AG20443 (cell line): ENCODE measurements at places on chromosomes 13 and 19.

DNA sequence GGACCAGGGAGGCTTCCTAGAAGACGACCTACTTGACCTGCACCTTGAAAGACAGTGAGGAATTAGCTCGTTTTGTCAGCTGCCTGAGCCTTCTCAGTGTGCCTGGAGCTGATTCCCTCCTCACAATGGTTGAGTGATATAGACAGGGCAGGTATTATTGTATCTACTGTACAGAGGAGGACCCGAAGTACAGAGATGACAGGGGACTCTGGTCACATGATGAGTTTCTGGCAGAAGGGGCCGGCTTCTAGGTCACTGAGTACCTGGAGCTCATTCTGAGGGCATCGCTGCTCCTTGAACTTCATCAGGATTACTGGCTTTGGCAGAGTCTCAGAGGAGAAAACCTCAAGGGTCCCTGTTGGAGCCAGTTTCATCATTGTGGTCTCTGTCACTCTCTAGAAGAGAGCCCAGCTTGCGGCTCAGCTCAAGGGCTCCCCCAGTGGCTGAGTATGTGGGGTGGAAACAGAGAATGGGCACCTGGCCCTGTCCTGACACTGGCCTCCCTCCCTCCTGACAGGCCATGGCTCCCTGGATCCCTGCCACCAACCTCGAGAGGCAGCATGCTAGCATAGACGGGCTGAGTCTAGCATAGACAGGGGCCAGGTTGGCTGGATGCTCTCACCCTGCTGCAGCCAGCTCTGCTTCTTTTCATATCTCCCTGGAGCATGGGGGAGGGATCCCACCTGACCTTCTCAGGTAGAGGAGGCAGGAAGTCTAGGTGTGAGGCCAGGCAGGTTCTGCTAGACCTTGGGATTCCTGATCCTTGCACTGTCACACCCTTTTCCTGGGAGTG, 38.7 kb downstream of the NFIX start:
- peak; percentile 79 for DNase-seq

DNA sequence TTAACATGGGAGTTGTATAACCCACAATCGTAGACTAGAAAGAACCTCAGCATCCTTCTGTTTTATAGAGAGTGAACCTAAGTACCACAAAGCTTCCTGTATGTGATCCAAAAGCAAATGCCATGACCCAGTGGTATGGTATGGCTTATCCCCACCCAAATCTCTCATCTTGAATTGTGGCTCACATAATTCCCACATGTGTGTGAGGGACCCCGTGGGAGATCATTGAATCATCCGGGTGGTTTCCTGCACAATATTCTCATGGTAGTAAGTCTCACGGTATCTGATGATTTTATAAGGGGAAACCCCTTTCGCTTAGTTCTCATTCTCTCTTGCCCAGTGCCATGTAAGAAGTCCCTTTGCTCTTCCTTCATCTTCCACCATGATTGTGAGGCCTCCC, 587.9 kb downstream of the LMO7 start:
- no peak for DNase-seq

GRCh38 chr13:67143544-67144115, 86.5 kb downstream of the PCDH9 start:
- DNase-seq: no peak

GRCh38 chr13:28468023-28468915, 26.7 kb downstream of the FLT1 start:
- DNase-seq: no peak

GRCh38 chr13:42211704-42212464, 60.1 kb upstream of the AKAP11 start:
- DNase-seq: no peak

DNA sequence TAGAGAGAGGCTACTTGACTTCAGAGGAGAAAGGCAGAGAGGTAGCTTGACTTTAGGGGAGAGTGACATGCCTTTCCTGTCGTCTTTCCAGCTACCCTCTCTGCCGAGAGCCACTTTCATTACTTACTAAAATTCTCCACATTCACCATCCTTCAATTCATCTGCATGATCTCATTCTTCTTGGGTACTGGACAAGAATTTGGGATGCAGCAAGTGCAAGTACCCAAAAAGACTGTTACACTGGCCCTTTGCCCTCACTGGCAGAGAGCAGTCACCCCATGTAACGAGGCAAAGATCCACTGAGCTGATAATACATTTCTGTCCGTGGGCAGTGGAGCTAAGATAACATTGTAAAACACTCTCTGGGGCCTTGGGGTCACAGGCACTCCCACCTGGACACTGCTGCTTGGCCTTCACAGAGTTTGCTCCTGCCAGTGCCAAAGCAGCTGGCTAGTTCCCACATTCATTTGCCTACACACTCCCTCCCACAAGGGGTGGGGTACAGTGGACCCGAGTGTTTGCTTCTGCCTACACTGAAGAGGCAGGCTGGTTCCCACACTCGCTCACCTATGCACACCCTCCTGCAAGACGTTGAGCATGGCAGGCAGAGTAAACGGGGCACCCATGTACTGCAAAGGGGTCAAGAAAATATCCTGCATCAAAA, 1276.9 kb upstream of the PCDH9 start:
- no peak for DNase-seq

GRCh38 chr13:94849254-94849653, 136.9 kb upstream of the SOX21 start:
- no peak for DNase-seq

DNA sequence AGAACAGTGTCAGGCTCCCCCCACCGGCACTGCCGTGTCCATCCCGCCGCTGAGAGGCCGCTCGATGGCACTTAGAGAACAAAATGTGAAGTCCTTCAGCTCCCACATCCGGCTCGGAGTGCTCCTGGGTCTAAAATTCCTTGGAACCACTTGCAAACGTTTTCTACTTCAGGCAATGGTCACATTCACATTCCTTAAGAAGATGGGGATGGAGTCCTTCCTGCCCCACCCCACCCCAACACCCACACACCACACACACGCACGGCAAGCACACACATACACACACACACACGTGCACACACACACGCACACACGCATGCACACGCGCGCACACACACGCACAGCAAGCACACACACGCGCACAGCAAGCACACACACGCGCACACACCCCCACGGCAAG, 83.4 kb downstream of the SOX1 start:
- no peak for DNase-seq

DNA sequence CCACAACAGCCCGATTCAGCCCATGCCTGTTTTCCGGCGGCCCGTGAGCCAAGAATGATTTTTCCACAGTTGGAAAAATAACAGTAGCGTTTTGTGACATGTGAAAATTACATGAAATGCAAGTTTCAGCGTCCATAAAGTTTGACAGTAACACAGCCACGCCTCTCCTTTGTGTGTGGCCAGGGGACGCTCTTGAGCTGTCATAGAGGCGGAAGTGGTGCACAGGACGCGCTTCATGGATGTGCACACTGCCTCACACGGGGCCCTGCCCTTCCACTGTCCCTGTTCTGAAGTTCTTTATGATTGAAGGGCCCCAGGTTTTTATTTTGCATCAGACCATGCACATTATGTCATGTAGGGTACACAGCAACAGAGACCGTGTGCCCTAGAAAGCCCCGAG, 12.4 kb upstream of the ELAVL1 start:
- no peak for DNase-seq

DNA sequence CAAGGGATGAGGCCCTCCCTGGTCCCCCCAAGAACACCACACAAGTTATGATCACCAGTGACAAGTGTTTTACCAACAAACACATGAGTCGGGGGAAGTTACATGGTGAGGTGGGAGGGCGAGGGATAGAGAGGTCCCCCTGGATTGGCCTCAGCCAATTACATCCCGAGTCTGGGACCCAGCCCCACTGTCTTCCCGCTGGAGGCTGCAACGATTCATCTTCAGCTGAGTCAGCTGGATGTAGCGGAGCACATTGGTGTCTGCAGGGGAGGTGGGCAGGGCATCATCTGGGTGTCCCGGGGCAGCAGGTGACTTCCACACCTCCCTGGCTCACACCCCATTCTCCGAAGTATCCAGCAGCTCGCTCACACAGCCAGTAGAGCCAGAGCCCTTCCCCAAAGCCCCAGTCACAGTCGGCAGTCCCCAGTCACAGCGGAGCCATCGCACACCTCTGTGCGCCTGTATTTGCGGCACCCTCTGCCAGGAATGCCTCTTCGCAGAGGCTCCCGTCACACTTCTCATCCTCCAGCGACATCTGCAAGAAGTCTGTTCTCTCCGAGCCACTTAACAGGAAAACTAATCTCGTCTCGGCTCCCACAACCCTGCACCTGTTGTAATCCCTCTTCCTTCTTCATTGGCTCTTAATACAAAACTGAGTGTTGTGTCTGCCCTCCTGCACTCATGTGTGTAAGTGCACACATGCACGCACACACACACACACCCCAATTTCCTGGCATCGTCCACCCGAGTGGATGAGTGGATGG, 2.0 kb downstream of the TTC9B start:
- DNase-seq: no peak

- DNase-seq: no peak
These were observed 18.1 kb upstream of the HSPH1 start for GRCh38 chr13:31179754-31180153.

- DNase-seq: no peak
These were observed 219.0 kb downstream of the COG6 start for GRCh38 chr13:39874331-39875053.

DNA sequence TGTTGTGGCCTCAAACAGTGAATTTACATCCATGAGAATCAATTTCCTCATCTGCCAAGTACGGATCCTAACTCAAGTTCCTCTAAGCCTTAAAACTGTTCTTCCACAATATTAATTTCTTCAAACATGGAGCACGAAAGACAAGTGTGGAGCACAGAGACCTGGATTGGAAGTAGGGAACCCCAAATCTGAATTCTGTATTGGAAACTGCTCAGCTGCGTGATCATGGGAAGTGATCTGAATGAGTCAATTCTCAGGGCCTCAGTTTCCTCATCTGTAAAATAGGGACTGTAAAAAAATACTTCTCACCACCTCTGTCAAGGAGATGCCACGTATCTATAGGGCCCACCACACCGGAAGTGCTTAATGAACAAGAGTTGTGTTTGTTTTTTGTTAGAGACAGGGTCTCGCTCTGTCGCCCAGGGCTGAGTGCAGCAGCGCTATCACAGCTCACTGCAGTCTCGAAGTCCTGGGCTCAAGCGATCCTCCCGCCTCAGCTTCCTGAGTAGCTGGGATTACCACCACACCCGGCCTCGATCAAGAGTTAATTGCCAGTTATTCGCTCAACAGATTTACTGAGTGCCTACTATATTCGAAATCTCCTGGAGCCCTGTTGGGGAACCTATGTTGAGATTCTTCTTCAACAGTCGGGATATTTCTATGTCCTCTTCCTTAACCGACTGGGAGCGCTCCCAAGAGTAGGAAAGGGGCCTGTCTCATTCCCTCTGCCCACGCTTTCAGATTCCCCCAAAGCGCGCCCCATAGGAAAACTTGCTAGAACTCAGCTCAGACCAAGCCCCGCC, 1.6 kb downstream of the SERTAD3 start:
- no peak for DNase-seq

DNA sequence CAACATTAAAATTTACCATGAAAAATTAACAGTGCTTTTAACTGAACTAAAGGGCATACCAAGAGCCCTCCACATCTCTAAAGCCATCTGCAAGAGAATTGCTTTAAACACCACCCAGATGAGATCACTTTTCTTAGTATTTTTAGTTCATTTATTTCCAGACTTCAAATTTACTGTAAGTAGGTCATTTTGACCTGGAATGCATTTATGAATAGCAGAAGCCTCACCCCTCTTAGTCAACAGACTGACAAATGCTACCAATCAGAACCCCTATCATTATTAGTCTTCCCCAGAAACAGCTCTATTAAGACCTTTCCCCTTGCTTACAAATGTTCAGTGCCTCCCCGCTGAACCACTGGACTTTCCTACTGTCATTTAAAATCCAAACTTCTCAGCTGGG, 27.3 kb downstream of the RUBCNL start:
- DNase-seq: peak; percentile 76

- DNase-seq: no peak
These were observed 32.5 kb upstream of the NDFIP2 start for GRCh38 chr13:79448413-79448812.
